ENCODE measurements at places on chromosomes 12 and 14.

GRCh38 chr12:359091-359490, 30.0 kb downstream of the KDM5A start:
- no peak for DNase-seq

GRCh38 chr12:44510510-44510909, 365.6 kb downstream of the NELL2 start:
- DNase-seq: no peak

- no peak for DNase-seq
Measured at GRCh38 chr12:120831648-120832267, 72.4 kb downstream of the SPPL3 start.

- DNase-seq: no peak
Measured at GRCh38 chr14:22492622-22493542, 96.1 kb downstream of the DAD1 start.

- no peak for DNase-seq
Measured at GRCh38 chr14:32510815-32511214, 181.7 kb downstream of the AKAP6 start.

DNA sequence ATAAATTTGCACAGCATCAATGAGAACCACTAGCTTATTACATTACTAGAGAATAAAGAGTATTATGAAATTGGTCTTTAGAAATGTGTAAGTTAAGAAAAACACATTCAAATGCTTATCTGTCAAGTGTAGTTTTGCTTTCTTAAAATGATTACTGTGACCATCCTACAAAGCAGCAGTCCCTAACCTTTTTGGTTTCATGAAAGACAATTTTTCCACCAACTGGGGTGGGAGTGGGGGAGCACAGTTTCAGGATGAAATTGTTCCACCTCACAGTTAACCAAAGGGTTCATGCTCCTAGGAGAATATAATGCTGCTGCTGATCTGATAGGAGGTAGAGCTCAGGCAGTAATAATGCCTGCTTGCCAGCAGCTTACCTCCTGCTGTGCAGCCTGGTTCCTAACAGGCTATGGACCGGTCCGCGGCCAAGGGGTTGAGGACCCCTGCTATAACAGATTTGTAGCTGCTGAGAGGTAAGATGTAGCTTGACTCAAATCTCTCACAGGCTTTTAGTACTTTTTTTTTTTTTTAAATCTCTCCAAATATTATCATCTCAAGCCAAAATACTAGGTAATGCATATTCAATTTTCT, 45.4 kb downstream of the PPP4R3A start:
- no peak for DNase-seq

DNA sequence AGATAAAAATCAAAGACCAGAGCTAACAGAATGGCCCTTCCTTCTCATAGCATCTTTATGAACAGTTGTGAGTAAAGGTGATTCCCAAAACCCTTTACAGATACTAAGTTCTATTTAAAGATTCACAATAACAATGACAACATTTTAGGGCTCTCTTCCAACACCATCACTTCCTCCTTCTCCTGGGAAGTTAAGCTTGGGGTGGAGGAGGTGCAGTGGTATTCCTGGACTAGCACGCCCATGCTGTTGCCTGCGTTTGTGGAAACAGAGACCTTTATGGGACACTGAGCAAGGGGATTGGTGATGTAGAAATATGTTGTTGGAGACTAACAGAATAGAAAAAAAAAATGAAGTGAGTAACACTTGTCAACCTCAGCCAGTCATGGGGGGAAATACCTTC, 22.5 kb downstream of the SYNE2 start:
- DNase-seq: no peak
